Iris pigment epithelial cell (primary cell): ENCODE measurements at places on chromosomes 4 and X.

GRCh38 chrX:3145716-3146115 lies 104.4 kb downstream of the ARSF start:
- DNase-seq, result no peak

- DNase-seq, result no peak
Observed at GRCh38 chr4:157994863-157995262, 178.0 kb downstream of the GASK1B start.

- peak; percentile 77 for DNase-seq
Observed at GRCh38 chr4:41339812-41340809, 83.4 kb downstream of the UCHL1 start.

DNA sequence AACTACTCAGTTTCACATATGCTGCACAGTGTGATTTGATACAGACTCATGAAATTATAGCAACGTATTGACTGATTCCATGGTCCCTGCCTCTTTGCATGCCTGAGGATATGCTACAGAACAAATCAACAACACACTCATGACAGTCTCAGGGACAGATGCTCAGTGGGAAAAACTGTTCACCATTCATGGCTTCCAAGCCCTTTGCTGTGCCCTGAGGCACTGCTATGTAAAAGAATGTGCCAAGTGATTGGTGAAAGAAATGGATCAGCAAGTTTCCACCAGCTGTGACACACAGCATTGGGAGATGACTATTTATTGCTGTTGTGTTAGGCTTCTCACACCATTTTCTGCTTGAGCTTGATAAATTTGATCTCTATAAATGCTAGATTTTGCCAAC lies 825.6 kb upstream of the INTU start:
- no peak for DNase-seq

GRCh38 chr4:36267486-36268268 lies 13.7 kb upstream of the DTHD1 start:
- DNase-seq, result no peak

GRCh38 chr4:139053909-139054308 lies 38.3 kb downstream of the NOCT start:
- DNase-seq, result no peak

GRCh38 chr4:174907508-174907907 lies 10.7 kb upstream of the ADAM29 start:
- no peak for DNase-seq

- peak; percentile 39 for DNase-seq
Observed at GRCh38 chrX:69503782-69504625, at the start of gene NALF2. Gene NALF2, plus strand, starts transcription at chrX:69504326. Its CDS starts 957 bp downstream, at chrX:69505283.

DNA sequence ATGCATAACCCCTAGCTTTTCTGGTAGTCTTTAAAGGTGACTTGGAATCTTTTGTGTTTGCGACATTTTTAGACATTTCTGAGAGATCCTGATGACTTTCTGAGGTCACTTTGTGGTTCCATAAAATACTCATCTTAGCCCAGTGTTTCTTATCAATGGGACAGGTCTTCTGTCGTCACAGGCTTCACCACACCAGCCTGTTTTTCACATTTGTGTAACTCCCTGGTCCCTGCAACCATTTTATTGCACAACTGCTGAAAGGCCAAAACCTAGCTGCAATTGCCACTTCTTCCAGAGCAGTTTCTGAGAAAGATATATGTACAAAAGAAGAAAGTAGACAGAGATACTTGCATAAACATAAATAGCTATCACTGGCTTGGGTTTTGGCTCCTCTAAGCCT lies 120.9 kb downstream of the IL15 start:
- DNase-seq, result peak; percentile 17

GRCh38 chr4:28341784-28342183 lies 1481.1 kb downstream of the STIM2 start:
- no peak for DNase-seq

- DNase-seq, result no peak
Observed at GRCh38 chrX:72027914-72028307, 103.8 kb downstream of the RTL5 start.

- no peak for DNase-seq
Observed at GRCh38 chrX:10110984-10111363, 45.8 kb upstream of the CLCN4 start.
